ENCODE measurements at places on chromosomes 11 and 22. TPM values are rescaled to one million over a fixed set of nuclear protein-coding genes. Genes with fewer than 3 reads are reported as not detected.

DNA sequence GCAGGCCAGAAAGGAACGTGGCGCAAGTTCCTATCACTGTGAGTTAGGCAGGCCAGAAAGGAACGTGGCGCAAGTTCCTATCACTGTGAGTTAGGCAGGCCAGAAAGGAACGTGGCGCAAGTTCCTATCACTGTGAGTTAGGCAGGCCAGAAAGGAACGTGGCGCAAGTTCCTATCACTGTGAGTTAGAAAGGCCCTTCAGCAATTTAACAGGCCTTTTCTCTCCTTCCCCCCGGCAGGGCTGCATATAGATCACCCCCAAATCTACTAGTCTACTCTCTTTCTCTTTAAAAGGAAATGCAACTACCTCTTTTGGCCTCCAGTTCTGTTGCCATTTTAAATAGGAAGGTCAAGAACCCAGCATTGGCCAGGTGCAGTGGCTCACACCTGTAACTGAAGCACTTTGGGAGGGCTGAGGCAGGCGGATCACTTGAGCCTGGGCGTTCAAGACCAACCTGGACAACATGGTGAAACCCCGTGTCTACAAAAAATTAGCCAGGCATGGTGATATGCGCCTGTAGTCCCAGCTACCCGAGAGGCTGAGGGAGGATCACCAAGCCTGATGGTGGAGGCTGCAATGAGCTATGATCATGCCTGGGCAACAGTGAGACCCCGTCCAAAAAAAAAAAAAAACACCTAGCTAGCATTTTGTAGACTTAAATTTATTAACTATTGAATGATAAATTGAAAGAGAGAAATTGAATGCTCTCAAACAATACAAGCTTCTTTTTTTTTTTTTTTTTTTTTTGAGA, 14.9 kb downstream of the FAM118B start:
- H3K27me3 ChIP-seq = no peaks in the 10 kb centered on the region
- H3K27ac ChIP-seq = no peak overlapping the region
- H3K36me3 ChIP-seq = no peaks in the 10 kb centered on the region
- DNase-seq = no peak
- no peak overlapping the region for H3K4me3 ChIP-seq

DNA sequence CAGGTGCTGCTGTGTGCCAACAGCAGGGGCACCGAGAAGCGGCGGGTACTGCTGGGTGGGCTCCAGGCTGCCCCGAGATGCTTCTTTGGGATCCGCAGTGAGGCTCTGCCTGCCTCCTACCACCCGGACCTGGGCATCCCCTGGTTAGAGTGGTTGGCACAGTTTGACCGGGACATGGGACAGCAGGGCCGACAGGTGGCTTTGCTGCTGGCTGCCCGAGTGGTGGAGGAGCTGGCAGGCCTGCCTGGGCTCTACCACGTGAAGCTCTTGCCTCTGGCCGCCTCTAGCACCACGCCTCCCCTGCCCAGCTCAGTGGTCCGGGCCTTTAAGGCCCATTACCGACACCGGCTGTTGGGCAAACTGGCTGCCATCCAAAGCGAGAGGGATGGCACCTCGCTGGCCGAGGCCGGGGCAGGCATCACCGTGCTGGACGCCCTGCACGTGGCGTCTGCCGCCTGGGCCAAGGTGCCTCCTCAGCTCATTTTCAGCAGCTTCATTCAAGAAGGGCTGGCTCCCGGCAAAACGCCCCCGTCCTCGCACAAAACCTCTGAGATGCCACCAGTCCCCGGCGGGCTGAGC, 1.9 kb downstream of the TIGD3 start:
- no peaks in the 10 kb centered on the region for H3K36me3 ChIP-seq
- DNase-seq = no peak
- H3K4me3 ChIP-seq = no peak overlapping the region
- no peaks in the 10 kb centered on the region for H3K4me1 ChIP-seq

DNA sequence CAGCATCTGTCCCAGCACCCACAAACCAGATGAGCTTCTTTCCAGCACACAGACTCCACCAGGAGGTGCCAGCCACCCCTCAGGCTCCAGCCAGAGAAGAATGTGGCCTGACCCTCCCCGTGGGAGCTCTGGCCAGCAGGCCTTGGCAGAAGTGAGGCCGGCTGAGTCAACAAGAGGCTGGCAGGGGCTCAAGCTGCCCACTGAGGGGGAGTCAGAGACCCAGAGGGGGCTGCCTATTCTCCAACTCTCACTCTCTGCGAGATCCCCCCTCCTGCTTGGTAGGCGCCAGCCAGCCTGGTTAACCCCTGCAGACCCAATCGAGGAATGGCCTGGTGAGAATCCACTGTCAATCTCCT, 10.6 kb upstream of the CDC42EP1 start:
- H3K27ac ChIP-seq = no peak overlapping the region
- no peaks in the 10 kb centered on the region for H3K27me3 ChIP-seq
- H3K4me1 ChIP-seq = peaks cover 50% of the 10 kb centered on the region
- H3K36me3 ChIP-seq = no peaks in the 10 kb centered on the region
- peak; percentile 51 for DNase-seq

Gene SLC16A8
- total RNA-seq = 1.1 TPM

Gene OR8D1
- total RNA-seq = not detected

Gene MRGPRX3
- not detected for total RNA-seq

DNA sequence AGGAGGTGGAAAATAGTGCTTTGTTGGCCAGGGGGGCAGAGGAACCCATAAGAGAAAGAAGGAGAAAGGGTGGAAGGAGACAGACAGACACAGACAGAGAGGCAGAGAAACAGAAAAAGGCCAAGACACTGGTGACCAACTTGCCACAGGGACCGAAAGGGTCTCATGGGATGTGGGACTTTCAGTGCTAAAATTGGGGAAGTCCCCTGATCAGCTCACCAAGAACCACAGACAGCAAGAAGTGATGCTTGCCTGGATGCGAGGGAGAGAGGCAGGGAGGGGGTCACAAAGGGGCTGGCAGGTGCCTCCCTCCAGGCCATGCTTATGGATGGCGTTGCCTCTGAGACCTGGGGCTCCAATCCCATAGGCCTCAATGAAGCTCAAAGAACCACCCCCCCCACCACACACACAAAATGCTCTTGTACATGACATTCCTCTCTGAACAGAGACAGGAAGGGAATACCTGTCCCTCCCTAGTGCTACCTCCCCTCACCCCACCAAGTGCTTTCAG, 413.4 kb downstream of the MN1 start:
- no peaks in the 10 kb centered on the region for H3K27me3 ChIP-seq
- no peak for DNase-seq
- H3K36me3 ChIP-seq = no peaks in the 10 kb centered on the region
- no peak overlapping the region for H3K4me3 ChIP-seq
- peaks cover 19% of the 10 kb centered on the region for H3K4me1 ChIP-seq

GRCh38 chr11:14065141-14065540, 102.6 kb downstream of the SPON1 start:
- no peak for DNase-seq
- no peaks in the 10 kb centered on the region for H3K4me1 ChIP-seq
- no peaks in the 10 kb centered on the region for H3K27me3 ChIP-seq
- H3K36me3 ChIP-seq = no peaks in the 10 kb centered on the region

- no peak for DNase-seq
- peaks cover 57% of the 10 kb centered on the region for H3K4me1 ChIP-seq
- H3K27ac ChIP-seq = no peak overlapping the region
These were observed 35.3 kb upstream of the GNB1L start for GRCh38 chr22:19889951-19890350.

GRCh38 chr11:94449029-94449428, 44.6 kb downstream of the MRE11 start:
- H3K27ac ChIP-seq = no peak overlapping the region
- no peak for DNase-seq
- no peak overlapping the region for H3K4me3 ChIP-seq
- H3K4me1 ChIP-seq = no peaks in the 10 kb centered on the region

Gene IGSF9B
- not detected for total RNA-seq

DNA sequence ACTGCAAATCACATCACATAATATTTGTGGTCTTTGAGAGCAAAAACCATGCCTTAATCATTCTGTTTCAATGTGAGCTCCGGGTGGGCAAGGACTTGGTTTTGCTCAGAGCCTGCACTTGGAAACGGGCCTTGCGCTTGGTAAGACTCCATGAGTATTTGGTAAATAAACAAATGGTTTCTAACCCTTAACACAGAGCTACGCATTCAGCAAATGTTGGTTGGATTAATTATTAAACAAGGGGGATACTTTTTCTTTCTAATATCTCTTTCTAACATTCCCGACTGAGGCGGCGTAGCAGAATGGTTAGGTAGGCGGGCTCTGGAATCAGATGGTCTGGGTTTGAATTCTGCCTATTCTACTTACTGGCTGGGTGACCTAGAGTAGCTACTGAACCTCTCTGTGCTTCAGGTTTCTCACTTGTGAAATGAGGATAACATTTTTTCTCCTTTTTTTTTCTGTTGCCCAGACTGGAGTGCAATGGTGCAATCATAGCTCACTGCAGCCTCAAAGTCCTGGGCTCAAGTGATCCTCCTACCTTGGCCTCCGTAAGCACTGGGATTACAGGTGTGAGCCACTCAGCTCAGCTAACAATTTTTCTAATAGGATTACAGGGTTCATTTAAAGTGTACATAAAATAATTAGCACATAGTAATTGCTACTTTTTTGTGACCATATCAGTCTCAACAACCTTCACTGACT, 3.4 kb upstream of the FAM83F start:
- no peaks in the 10 kb centered on the region for H3K4me1 ChIP-seq
- no peaks in the 10 kb centered on the region for H3K27me3 ChIP-seq
- DNase-seq = no peak
- H3K27ac ChIP-seq = no peak overlapping the region
- no peak overlapping the region for H3K4me3 ChIP-seq

Gene PARVG
- total RNA-seq = not detected

Gene TMPRSS13
- not detected for total RNA-seq

DNA sequence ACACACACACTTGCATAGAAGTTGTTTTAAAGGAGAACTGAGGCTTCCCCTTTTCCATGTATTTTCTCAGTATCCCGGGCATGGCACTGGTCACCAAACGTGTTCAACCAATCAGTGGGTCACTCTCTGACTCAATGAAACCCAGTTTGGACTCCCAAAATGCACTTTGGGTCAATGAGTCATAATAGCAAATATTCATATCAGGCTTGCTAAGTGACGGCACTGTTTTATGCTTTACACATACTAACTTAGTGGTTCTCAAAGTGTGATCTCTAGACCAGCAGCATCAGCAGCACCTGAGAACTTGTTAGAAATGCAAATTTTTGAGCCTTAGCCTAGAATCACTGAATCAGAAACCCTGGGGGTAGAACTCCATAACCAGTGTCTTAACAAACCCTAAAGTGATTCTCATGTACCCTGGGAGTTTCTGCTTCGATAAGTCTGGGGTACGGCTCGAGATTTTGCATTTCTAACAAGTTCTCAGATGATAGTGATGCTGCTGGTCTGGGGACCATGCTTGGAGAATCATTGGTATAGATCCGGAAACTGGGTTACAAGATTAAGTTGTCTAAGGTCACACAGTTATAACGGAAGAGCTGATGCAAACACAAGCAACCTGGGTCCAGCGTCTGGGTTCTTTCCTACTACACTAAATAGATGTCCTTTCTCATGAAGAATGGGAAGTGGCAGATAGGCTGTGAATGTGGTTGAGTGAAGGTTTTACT, 35.6 kb downstream of the ETS1 start:
- H3K4me1 ChIP-seq = peaks cover 3% of the 10 kb centered on the region
- no peaks in the 10 kb centered on the region for H3K27me3 ChIP-seq
- H3K36me3 ChIP-seq = no peaks in the 10 kb centered on the region
- no peak overlapping the region for H3K4me3 ChIP-seq
- no peak for DNase-seq

DNA sequence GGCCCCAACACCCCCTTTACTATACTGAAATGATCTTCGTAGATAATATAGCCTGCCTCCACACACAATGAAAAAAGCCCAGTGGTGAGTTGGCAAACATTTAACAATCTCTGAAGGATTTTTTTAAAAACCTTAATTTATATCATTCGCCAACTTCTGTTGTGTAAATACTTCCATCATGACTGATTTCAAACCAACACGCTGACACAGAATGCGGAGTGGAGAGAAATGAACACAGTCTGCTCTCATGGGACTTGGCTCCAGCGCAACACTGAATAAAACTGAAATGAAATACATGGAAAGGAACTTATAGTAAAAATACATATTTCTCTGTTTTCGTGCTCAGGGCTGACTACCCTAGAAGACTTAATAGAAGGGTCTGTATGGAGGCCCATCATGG, 61.3 kb upstream of the WNT11 start:
- H3K36me3 ChIP-seq = no peaks in the 10 kb centered on the region
- peaks cover 8% of the 10 kb centered on the region for H3K4me1 ChIP-seq
- no peak overlapping the region for H3K4me3 ChIP-seq
- H3K27me3 ChIP-seq = no peaks in the 10 kb centered on the region
- no peak for DNase-seq

Gene HEPN1
- total RNA-seq = not detected

DNA sequence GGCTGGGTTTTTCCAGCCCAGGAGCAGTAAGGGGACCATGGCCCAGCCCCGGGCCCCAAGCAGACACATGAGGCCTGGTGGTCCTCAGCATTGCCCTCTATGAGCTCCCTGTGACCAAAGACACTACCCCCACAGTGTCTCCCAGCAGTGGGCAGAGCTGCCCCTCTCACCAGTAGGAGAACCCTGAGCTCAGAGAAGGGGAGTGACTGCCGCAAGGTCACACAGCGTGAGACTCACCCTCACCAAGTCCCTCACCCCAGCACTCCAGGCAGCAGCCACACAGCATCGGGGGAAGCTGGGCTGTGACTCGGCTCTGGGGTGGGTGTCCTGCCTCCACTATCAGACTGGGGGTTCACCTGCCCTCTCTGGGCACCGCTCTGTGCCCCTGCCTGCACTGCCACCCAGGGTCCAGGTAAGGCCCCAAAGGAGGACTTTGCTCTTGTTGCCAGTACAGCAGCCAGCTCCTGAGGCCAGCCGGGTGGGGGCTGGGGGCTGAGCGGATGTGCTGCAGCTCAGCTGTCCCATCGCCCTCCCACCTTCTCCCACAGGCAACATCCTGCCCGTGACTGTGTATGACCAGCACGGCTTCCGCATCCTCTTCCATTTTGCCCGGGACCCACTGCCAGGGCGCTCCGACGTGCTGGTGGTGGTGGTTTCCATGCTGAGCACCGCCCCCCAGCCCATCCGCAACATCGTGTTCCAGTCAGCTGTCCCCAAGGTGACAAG, 7.9 kb upstream of the SH3BP1 start:
- DNase-seq = no peak
- no peaks in the 10 kb centered on the region for H3K27me3 ChIP-seq
- no peak overlapping the region for H3K27ac ChIP-seq
- H3K4me3 ChIP-seq = no peak overlapping the region
- peaks cover 38% of the 10 kb centered on the region for H3K4me1 ChIP-seq

Gene TOB2
- total RNA-seq = 18.2 TPM

Data from SJCRH30 (cell line).